GM04504 (cell line): ENCODE measurements at places on chromosomes 5 and 9.

DNA sequence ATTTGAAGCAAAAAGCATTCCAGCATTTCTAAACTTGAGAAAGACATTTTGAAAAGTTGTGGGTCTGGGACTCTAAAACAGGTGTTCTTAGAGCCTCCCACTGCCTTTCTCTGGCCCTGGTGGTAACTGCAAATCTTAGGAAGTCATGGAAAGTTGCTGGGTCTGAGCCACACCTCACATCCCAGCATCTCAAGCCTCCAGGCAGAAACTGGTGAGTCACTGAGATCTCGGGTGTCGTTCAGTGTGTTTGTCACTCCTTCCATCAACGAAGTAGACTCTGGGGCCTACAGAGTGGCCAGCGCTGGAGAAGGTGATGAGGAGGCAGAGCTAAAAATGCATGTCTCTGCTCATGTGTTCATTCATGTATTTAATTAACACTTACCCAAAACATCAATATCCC is 59.6 kb upstream of the C5orf58 start:
- peak; percentile 42 for DNase-seq

- DNase-seq: no peak
These were observed 17.9 kb upstream of the KCNMB1 start for GRCh38 chr5:170407062-170407461.

- DNase-seq: peak; percentile 19
These were observed at the start of gene TRIM14 for GRCh38 chr9:98118640-98119601. TSS of gene TRIM14 (minus strand) at chr9:98119222. CDS start at chr9:98119188, 34 bp downstream.

GRCh38 chr5:67315082-67315989 is 118.7 kb upstream of the CD180 start:
- no peak for DNase-seq

DNA sequence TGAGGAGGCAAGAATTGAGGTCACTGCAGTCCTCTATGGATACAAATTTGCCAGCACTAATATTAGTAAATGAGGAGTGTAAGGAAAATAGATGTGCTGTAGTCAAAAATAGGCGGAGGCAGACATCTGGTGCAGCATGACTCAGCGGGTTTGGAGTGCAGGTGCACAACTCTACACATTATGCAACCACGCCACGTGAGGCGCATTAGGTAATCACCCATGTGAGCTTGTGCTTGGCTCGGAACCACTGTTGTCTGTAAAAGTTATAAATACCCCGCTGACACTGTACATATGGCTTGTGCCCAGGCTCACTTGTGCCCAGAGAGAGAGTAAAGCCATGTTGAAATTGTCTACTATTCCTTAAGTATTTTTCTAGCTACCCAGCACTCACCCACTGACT is 623.5 kb upstream of the NUDT12 start:
- no peak for DNase-seq

GRCh38 chr5:159775890-159776289 is 140.4 kb upstream of the ADRA1B start:
- DNase-seq: no peak

GRCh38 chr5:137372773-137373160 is 126.4 kb downstream of the SPOCK1 start:
- no peak for DNase-seq

GRCh38 chr9:111896942-111897600 is 457 bp downstream of the UGCG start:
- no peak for DNase-seq

DNA sequence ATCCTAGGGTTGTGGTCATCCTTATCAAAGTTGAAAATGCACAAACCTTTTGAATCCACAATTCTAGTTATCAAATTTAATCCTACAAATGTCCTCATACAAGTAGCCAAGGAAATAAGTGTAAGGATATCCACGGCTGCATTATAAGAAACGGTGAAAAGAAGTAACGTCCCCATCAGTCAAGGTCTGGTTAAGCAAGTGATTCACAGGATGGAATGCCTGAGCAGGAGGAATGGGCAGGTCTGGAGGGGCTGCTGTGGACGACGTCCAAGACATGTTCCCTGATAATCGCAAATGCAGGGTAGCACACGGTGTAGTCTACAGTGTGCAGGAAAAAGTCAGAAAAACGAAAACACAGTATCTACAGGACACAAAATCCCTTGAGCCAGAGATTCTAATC is 118.6 kb downstream of the ADAMTS2 start:
- DNase-seq: no peak

DNA sequence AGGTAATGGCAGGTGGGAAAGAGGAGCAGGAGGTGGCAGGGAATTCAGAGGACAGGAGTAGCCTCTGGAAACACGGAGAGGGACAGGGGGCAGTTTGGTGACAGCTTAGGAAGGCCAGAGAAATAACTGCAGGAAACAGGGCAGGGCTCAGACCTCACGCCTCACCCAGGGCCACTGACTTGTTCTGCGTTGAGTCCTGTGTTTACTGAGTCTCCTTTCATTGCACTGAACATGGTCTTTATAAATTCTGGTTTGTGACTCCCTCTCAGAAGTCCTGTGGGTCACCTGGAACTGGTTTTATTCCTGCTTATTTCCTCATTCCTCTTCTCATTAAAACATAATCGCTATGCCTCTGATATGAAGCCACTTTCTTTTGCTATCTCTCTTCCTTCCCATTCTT is 55.2 kb upstream of the ZNF622 start:
- no peak for DNase-seq

DNA sequence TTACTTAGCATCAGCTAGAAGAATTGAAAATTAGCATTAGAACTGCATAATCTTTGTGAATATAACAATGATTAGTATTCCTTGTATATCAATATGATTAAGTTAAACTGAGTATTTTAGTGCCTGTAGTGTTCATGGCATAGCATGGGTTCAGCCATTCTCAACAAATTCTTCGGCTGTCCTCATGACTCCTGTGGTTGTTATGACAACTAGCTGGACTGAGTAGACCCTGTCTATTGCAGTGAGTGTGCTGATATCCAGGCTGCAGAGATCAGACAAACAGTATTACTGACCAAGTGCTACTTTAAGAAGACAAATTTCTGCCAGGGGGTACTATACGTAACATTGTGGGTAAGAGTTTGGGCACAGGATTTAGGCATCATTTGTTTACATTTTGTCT is 125.9 kb downstream of the NUDT12 start:
- DNase-seq: no peak

GRCh38 chr9:130847306-130848217 is 12.5 kb downstream of the ABL1 start:
- peak; percentile 99 for DNase-seq

- no peak for DNase-seq
These were observed 64.4 kb downstream of the ARRDC3 start for GRCh38 chr5:91318724-91319123.

- no peak for DNase-seq
These were observed 518.6 kb upstream of the NUDT12 start for GRCh38 chr5:104081232-104081631.

- no peak for DNase-seq
These were observed 231.5 kb downstream of the MPDZ start for GRCh38 chr9:13047827-13048587.

DNA sequence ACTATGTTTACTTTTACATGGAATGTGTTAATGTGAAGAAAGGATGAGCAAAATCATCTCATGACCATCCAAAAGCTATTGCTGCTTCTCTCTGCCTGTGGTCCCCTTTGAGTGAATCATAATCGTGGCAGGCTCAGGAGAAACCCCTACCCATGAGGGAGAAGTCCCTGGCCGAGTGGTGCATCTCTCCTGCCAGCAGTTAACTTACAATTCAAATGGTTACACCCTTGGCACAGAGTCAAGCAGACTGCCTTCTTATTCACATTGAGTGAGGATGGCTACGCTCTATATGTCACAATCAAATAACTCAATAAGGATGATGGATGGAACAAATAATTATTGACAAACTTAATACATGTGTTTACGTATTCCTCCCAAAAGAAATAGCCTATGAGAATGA is 179.1 kb downstream of the FGF1 start:
- no peak for DNase-seq

DNA sequence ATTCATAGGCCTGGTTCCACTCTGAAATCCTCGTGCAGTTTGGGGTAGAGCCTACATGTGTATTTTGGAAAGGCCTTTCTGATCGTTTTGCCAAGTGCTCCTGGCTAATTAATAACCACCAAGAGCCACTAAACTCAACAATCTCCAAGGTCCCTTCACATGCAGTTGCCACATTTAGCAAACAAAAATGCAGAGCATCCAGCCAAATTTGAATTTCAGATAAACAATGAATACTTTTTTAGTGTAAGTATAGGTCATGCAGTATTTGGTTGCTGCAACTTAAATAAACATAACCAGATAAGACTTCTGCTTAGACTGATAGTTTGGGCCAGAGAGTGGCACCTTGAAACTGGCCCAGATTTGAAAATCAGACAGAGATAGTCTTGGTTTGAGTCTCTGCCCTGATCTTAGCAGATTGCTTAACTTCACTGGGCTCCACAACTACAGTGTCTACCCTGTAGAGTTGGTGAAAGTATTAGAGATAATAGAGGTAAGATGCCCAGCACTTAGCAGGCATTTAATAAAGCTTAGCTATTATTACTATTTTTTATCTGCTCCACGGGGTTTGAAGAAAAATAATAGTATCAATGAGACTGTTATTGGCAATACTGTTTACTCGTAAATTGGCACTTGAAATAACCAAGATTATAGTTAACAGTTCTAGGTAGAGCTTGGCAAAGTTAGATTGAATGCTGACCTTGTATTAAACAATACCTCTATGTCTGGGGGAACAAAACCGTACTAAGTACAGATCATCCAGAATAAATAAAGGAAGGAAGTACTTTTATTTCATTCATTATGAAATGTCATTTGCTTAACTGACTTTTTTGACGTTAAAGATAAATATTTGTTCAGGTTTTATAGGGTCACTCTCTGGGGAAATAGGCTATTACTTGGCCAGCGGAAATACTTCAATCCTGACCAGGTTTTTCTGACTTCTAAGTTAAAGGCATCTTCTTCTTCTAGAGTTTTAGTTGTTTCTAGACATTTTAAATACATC is 274.8 kb downstream of the DOCK8 start:
- DNase-seq: no peak

DNA sequence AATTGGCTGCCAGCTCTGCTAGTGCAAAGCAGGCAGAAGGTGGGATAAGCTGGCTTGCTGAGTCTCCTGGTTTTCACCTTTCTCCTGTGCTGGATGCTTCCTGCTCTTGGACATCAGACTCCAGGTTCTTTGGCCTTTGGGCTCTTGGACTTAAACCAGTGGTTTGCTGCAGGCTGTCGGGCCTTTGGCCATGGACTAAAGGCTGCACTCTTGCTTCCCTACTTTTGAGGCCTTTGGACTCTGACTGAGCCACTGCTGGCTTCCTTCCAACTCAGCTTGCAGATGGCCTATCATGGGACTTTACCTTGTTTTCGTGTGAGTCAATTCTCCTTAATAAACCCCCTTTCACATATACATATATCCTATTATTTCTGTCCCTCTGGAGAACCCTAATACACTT is 1293.9 kb upstream of the CDH6 start:
- DNase-seq: no peak

- DNase-seq: no peak
These were observed at the start of gene ELOVL7 for GRCh38 chr5:60843936-60844905. TSS of gene ELOVL7 (minus strand) at chr5:60844269. CDS start at chr5:60787397, 56,872 bp downstream.

DNA sequence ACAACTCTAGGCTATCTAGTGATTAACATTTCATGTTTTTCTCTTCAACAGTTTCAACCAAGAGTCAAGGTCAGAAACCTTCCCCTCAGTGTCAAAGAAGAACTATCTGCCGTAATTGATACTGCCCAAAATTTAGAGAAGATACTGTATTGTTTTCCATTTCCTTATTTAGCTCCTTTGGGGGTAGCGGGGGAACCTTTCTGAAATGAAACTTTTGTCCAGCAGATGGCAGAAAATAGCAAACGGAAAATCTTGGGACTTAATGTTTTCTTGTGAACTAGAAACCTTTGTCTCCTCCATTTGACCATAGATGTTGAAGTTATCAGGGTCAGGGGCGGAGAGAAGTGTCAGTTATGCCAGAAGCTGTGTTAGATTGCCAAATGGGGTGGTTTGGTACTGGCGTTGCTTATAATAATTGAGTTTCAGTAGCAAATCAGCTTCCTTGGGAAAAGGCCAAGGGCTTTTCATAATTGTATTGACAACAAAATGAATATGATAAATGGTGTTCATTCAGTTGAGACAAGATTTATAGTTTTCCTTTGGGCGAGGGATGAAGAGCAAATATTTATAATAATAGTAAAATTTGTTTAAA is 101.7 kb upstream of the TLX3 start:
- peak; percentile 17 for DNase-seq

DNA sequence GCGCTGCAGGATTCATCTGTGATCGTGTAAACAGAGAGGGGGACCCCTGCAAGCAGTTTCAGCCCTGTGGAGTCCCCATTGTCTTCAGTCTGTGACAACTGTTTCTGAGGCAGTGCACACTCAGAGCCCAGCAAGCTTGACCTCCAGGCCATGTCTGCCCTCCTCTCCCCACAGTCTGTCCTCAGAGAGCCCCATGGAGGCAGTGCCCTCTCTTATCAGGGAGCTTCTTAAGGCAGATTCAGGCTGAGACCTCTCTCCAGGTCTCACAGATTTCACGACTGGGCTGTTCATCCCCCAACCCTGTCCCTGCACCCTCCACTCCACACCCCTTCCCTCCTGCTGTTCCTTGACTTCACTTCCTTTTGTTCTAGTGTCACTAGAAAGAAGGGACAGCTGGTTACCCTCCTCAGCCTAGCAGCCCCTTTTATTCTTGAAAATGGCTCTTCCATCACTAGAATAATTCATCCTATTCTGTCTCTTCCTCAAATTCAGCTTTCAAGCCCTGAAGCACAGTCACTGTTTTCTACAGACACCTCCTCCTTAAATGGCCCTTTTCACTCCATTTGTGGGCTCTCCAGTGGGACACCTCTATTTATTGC is 218.4 kb downstream of the MED10 start:
- DNase-seq: no peak

DNA sequence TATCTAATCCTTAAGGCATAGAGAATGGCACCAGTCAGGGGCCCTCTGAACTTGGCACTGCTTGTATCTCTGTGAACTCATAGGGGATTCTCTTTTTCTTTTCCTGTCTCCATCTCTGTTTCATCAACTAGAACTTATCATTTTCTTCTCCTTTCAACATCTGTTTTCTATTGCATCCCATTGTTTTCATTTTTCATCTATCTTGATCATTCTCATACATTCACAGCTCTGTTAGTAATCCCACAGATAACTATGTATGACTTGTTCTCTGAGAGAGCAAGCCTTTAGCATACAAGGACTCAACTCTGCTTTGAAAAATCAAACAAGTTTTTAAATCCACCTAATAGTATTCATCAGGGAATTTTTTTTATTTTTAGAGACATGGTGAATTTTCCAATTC is 264.3 kb downstream of the ARRDC3 start:
- DNase-seq: no peak

DNA sequence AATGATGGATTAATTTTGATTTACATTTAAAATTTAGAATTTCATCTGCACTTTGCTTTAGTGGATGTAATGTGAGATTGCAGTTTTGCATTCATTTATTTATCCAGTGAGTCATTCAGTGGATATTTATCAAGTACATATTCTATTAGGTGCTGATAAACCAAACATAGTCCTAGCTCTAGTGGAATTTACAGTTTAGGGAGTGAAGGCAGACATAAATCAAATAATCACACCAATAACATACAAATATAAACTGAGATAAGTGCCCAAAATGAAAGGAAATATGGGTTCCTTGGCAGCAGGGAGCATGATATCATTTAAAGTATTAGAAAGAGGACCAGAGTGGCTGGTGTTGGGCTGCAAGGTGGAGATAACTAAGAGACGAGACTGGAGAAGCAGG is 14.7 kb upstream of the NIPBL start:
- DNase-seq: no peak
